ENCODE measurements at places on chromosomes 12 and 14.

DNA sequence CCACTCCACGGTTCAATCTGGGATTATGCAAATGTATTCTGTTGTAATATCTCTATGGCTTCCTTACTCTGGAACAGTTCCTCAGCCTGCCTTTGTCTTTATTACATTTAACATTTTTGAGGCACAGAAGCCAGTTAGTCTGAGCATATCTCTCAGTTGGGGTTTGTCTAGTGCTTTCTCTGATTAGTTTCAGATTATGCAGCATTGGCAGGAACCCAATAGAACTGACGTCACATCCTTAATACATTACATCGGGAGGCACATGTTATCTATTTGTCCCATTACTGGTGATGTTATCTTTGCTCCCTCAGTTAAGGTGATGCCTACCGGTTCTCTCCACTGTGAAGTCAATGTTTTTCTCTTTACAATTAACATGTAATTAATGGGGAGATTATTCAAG is 62.4 kb downstream of the PPM1A start:
- no peak for DNase-seq

DNA sequence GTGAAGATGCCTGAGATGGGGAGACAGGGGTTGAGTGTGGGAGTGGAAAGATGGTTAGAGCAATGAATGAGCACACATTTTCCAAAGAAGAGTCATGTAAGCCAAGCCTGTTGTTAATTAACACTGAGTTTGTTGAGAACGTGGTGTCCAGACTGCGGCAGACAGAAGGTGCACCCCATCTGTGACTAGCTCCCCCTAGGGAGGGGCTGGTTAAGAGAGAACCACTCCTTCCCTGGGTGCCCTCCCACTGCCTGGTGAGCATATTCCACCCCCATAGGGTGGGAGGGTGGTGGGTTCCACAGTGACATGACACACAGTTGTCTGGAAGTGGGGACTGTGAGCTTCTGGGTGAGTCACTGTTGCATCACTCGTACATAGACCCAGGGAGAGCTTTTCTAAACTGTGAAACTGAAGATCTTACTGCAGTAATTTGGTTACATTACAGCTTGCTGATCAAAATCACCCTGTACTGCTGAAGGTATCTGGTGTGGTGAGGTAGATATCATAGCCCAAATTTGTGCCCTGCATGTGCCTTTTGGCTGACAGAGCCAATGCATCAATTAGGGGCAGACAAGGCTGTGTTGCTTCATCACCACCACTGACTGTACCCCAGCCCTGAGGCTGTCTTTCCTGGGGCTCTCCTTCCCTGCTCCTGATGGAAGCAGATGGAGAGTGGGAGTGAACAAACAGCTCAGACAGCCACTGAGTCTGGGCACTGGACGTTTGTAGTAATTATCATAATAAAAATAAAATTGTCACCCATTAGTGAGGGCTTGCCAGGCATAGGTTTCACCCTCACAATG is 150.9 kb downstream of the EMP1 start:
- DNase-seq: no peak

DNA sequence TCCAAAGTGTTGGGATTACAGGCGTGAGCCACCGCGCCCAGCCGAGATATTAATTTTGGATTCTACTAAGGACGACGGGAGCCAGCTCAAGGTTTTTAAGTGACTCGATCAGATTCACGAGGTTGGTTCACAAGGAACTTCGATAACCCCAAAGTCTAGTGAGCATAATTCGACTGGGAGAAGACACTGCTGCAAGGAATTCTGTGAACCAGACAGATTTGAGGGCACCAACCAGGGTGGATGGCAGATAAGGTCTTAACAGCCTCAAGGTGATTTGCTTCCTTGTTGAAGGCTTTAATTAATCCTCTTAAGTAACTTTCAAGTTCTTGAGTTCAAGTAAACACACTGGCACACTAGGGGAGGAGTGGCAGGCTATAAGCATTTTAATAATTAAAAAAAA is 1.1 kb upstream of the KLHDC2 start:
- no peak for DNase-seq

- no peak for DNase-seq
These were observed 5.9 kb downstream of the CBX5 start for GRCh38 chr12:54273981-54274380.

DNA sequence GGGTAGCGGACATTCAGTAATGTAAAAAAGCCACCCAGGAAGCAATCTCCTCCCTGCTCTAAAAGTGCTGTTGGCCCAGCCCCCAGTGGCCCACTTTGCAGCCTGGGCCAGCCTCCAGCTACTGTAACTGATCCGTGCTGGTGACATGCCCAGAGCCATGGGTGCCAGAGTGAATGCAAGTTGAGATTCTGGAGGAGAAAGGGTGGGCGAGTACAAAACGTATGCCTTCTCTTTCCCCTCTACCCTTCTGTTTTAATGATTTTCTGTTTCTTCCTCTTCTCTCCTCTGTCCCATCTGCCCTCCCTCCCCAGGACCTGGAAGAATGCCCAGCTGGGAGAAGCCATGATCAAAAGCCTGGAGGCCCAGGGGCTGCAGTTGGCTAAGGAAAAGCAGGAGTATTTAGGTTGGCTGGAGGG is 16.9 kb downstream of the PLEKHD1 start:
- no peak for DNase-seq

DNA sequence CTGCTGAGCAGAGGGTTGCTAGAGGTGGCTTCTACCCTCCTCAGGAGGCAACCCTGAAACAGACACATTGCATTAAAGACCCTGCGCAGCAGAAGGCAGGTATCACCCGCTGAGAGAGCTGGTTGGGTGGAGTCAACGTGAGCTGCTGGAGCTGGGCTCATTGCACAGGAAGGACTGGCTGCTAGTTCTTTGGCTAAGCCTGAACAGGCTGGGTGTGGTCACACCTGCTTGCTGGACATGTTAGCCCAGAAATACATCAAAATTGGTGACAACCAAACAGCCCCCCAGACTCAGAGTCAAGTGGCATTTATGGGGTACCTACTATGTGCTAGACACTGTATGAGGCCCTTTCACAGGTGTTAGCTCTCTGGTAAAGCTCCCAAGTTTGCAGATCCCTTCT is 33.8 kb upstream of the IRF2BPL start:
- DNase-seq: no peak

- no peak for DNase-seq
These were observed 14.2 kb downstream of the FKBP3 start for GRCh38 chr14:45120096-45120495.

DNA sequence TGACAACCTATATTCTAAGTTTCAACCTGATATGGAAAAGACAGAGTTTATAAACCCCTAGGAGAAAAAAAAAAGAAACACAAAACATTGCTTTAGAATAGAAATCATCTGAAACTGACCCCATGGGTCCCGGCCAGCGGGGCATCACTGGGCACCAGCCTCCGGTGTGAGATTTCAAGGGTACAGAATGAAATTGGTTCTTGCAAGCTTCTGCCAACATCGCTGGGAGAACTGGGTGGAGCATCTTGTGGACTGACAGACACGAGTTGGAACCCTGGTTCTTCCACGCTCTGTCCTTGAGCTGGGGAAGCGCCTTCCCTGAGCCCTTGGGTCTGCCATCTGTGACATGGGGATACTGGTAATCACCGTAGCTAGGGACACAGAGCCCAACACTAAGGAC is 173.6 kb downstream of the PHETA1 start:
- DNase-seq: no peak

GRCh38 chr12:127803545-127803944 is 463.4 kb upstream of the TMEM132C start:
- no peak for DNase-seq

All from HepG2 (cell line).